Motor neuron (in vitro differentiated cells): ENCODE measurements at places on chromosomes 13 and 19. TPM values are rescaled to one million over a fixed set of nuclear protein-coding genes. Genes with fewer than 3 reads are reported as not detected.

The ALG5 gene
- total RNA-seq: 35.0 and 39.2 TPM in 2 replicates

The GPR4 gene
- total RNA-seq: 0.15 TPM in 1 of 2 replicates, not detected in the other

The THSD1 gene
- 0.97 and 1.4 TPM in 2 replicates for total RNA-seq

The TIMM44 gene
- total RNA-seq: 55.0 and 59.3 TPM in 2 replicates

The THAP8 gene
- total RNA-seq: 3.2 and 3.9 TPM in 2 replicates

The ADGRL1 gene
- 33.4 and 34.5 TPM in 2 replicates for total RNA-seq

The NLRP5 gene
- 0.66 TPM in 1 of 2 replicates, not detected in the other for total RNA-seq

The RAB3A gene
- 34.0 and 35.5 TPM in 2 replicates for total RNA-seq

The TLE2 gene
- not detected in 2 replicates for total RNA-seq

The LILRB5 gene
- 0.58 and 0.81 TPM in 2 replicates for total RNA-seq

The ZNF177 gene
- 4.9 and 5.2 TPM in 2 replicates for total RNA-seq

The FREM2 gene
- total RNA-seq: 3.1 and 5.4 TPM in 2 replicates

The HSH2D gene
- 0.36 TPM in 1 of 2 replicates, not detected in the other for total RNA-seq

The KIR3DL2 gene
- 0.21 TPM in 1 of 2 replicates, not detected in the other for total RNA-seq

The SMIM17 gene
- total RNA-seq: 2.1 and 2.6 TPM in 2 replicates

The CACNG6 gene
- 0.88 and 1.0 TPM in 2 replicates for total RNA-seq

The CNN1 gene
- total RNA-seq: 1.0 and 1.3 TPM in 2 replicates

The MYPOP gene
- 2.0 and 2.8 TPM in 2 replicates for total RNA-seq

The SBK3 gene
- total RNA-seq: 0.18 and 0.25 TPM in 2 replicates

The ZNF69 gene
- total RNA-seq: 2.3 and 5.9 TPM in 2 replicates

The EID2B gene
- total RNA-seq: 13.3 and 14.2 TPM in 2 replicates

The SHISA7 gene
- total RNA-seq: 2.0 and 2.4 TPM in 2 replicates

The FBXW9 gene
- total RNA-seq: 11.0 and 11.6 TPM in 2 replicates

The ZNF226 gene
- total RNA-seq: 39.8 and 51.7 TPM in 2 replicates

The B3GNT3 gene
- not detected in 2 replicates for total RNA-seq

The ZSCAN1 gene
- 7.4 and 8.1 TPM in 2 replicates for total RNA-seq

The KLK15 gene
- total RNA-seq: 0.36 and 2.3 TPM in 2 replicates

The FUT2 gene
- total RNA-seq: 1.5 and 2.3 TPM in 2 replicates

The DACT3 gene
- 1.1 and 1.9 TPM in 2 replicates for total RNA-seq

The POGLUT2 gene
- total RNA-seq: 15.5 and 15.8 TPM in 2 replicates

The CEACAM19 gene
- total RNA-seq: 2.2 and 2.3 TPM in 2 replicates

The EBPL gene
- 17.7 and 19.2 TPM in 2 replicates for total RNA-seq

The TPRX2 gene
- total RNA-seq: not detected in 2 replicates

The SPACA4 gene
- 0.34 and 0.52 TPM in 2 replicates for total RNA-seq

The GNA15 gene
- total RNA-seq: 0.58 and 1.3 TPM in 2 replicates

The APOC4 gene
- not detected in 2 replicates for total RNA-seq

The ZNF208 gene
- total RNA-seq: 0.29 and 0.71 TPM in 2 replicates

The SLC6A16 gene
- total RNA-seq: 1.5 TPM in 2 replicates

The VSTM1 gene
- not detected in 2 replicates for total RNA-seq

The NLRP7 gene
- total RNA-seq: 0.19 and 0.81 TPM in 2 replicates

The RGCC gene
- 4.6 and 4.8 TPM in 2 replicates for total RNA-seq

The CEACAM18 gene
- not detected in 2 replicates for total RNA-seq

The BORA gene
- total RNA-seq: 2.0 and 2.3 TPM in 2 replicates

The CADM4 gene
- total RNA-seq: 69.7 and 78.3 TPM in 2 replicates

The FOXA3 gene
- 0.13 and 0.18 TPM in 2 replicates for total RNA-seq

The SYCN gene
- not detected in 2 replicates for total RNA-seq

The GPR108 gene
- total RNA-seq: 26.6 and 28.9 TPM in 2 replicates
